Activated CD4-positive, alpha-beta T cell treated with anti-CD3 and anti-CD28 coated beads for 36 hours (primary cell): ENCODE measurements at places on chromosomes 3 and 15. TPM values are rescaled to one million over a fixed set of nuclear protein-coding genes. Genes with fewer than 3 reads are reported as not detected.

GRCh38 chr15:91469632-91470567 lies 369.8 kb downstream of the SV2B start:
- H3K27ac ChIP-seq, result peak overlapping the region; percentile 89
- H3K4me3 ChIP-seq, result peak overlapping the region; percentile 43
- H3K36me3 ChIP-seq, result no peaks in the 10 kb centered on the region
- DNase-seq, result peak; percentile 77
- H3K27me3 ChIP-seq, result peaks cover 3% of the 10 kb centered on the region

GRCh38 chr15:37931868-37932267 lies 2.6 kb upstream of the TMCO5A start:
- H3K27ac ChIP-seq, result no peak overlapping the region
- DNase-seq, result no peak
- no peak overlapping the region for H3K4me3 ChIP-seq
- H3K36me3 ChIP-seq, result no peaks in the 10 kb centered on the region
- no peaks in the 10 kb centered on the region for H3K4me1 ChIP-seq
- peaks cover 3% of the 10 kb centered on the region for H3K27me3 ChIP-seq

DNA sequence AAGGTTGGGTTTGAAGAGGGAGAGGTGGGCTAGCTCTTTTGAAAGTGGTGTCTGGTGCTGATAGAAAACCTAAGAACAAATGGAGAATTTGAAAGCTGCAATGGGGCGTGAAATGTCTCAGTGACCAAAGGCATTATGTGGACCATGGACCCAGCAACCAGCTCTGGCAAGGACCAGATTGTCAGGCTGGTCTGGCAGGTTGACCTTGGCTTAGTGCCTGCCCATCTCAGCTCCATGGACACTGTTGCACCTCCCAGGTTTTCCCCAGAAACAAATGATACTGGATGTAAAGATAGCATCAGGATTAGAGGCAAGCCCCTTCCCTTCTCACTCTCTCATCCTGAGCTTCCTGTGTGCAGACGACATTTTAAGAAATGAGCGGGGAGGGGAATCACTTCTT lies 302.9 kb upstream of the LRRFIP2 start:
- H3K4me3 ChIP-seq, result no peak overlapping the region
- DNase-seq, result no peak
- peaks cover 22% of the 10 kb centered on the region for H3K27me3 ChIP-seq

GRCh38 chr3:190120269-190121060 lies at the start of gene P3H2:
Gene P3H2, minus strand, starts transcription at chr3:190120897. Its CDS starts 166 bp downstream, at chr3:190120731.
- H3K4me3 ChIP-seq, result peak within 1 kb of the TSS; percentile 43
- peak; percentile 59 for DNase-seq
- H3K4me1 ChIP-seq, result peaks cover 5% of the 10 kb centered on the region
- H3K36me3 ChIP-seq, result no peaks in the 10 kb centered on the region
- H3K27me3 ChIP-seq, result peaks cover 52% of the 10 kb centered on the region

DNA sequence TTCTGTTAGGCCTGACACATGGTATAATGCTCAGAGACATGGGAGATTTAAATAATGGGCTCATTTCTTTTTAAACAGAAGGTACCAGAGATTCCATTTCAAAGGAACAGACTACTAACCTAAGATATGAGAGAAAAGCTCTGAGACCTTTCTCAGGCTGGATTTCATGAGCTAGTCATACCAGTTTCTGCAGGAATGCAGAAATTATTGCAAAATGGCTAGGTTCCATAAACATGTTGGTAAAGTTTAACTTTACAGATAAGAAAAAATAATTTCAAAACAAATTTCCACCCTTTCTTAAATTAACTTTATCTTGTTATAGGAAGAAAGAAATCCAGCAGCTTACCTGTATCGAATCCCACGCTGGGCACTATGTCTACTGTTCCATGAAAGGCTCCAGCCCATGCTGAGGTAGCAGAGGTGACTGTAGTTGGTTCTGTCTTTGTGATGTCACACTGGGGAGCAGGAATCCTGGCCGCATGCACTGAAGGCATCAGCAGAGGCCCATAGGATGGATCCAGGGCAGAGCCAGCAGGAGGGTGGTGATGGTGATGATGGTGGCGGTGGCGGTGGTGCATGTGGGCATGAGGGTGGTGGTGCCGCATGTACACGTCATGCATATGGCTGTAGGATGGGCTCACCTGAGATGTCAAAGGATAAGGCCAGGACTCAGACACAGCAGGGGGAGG lies 22.6 kb downstream of the VGLL3 start:
- H3K36me3 ChIP-seq, result no peaks in the 10 kb centered on the region
- DNase-seq, result no peak
- H3K4me1 ChIP-seq, result no peaks in the 10 kb centered on the region
- no peak overlapping the region for H3K4me3 ChIP-seq
- H3K27me3 ChIP-seq, result no peaks in the 10 kb centered on the region

- no peaks in the 10 kb centered on the region for H3K4me1 ChIP-seq
- H3K27ac ChIP-seq, result no peak overlapping the region
Measured at GRCh38 chr3:128362026-128362965, 104.4 kb downstream of the DNAJB8 start.

- peak; percentile 74 for DNase-seq
- H3K36me3 ChIP-seq, result peaks cover 4% of the 10 kb centered on the region
- no peak overlapping the region for H3K27ac ChIP-seq
Measured at GRCh38 chr3:67790043-67790442, 135.6 kb upstream of the SUCLG2 start.

DNA sequence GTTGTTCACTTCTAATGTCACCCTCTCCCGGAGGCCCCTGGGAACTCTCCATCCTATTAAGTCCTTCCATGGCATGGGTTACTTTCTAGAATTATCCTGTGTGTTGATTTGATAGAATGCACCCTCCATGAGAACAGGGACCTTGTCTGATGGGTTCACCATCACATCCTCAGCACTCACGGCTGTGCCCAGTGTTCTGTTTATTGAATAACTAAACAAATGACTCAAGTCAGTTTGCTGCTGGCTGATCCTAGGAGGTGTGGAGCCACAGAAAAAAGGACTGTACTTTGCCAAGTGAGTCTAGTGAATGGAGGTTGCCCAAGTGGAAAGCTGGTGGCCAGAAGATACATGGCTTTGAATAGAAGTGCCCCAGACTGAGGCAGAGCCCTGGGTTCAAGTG lies 48.5 kb upstream of the RAB6B start:
- no peaks in the 10 kb centered on the region for H3K36me3 ChIP-seq
- peaks cover 4% of the 10 kb centered on the region for H3K27me3 ChIP-seq
- no peak overlapping the region for H3K27ac ChIP-seq
- peaks cover 13% of the 10 kb centered on the region for H3K4me1 ChIP-seq

- H3K27ac ChIP-seq, result no peak overlapping the region
- H3K4me1 ChIP-seq, result no peaks in the 10 kb centered on the region
- no peaks in the 10 kb centered on the region for H3K27me3 ChIP-seq
- H3K36me3 ChIP-seq, result no peaks in the 10 kb centered on the region
Measured at GRCh38 chr3:1195947-1196346, 103.1 kb downstream of the CNTN6 start.

- H3K36me3 ChIP-seq, result no peaks in the 10 kb centered on the region
- H3K4me1 ChIP-seq, result peaks cover 13% of the 10 kb centered on the region
- H3K4me3 ChIP-seq, result no peak overlapping the region
- no peak overlapping the region for H3K27ac ChIP-seq
- no peak for DNase-seq
Measured at GRCh38 chr3:190381441-190381840, 6.5 kb upstream of the CLDN16 start.

DNA sequence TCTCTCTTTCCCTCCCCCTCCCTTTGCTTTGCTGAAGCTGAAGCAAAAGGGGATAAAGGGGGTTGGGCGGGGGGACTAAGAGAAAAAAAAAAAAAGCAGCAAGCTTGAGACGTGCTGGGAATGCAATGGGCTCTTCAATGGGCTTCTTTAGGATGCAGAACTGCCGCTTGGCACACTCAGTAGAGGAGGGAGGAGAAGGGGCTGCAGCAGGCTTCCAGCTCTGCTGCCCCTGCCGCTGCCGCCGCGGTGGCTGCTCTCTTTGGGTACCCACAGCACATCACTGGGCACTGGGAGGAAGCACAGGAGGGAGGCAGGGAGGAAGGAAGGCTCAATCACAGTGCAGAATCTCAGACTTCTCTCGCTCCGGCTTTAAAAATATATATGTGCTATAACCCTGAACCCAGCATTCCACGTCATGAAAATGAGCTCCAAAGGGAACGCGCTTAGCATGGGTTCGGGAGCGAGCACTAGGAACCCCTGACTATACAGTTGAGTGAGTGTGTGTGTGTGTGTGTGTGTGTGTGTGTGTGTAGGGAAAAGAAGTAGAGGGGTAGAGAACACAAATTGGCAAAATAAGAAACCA lies 3.5 kb downstream of the SLITRK3 start:
- H3K4me1 ChIP-seq, result peaks cover 21% of the 10 kb centered on the region
- peaks cover 60% of the 10 kb centered on the region for H3K27me3 ChIP-seq
- no peaks in the 10 kb centered on the region for H3K36me3 ChIP-seq
- H3K4me3 ChIP-seq, result no peak overlapping the region

GRCh38 chr3:128040041-128040440 lies 12.2 kb upstream of the SEC61A1 start:
- H3K4me1 ChIP-seq, result no peaks in the 10 kb centered on the region
- no peak overlapping the region for H3K27ac ChIP-seq
- H3K27me3 ChIP-seq, result peaks cover 2% of the 10 kb centered on the region
- H3K4me3 ChIP-seq, result no peak overlapping the region
- H3K36me3 ChIP-seq, result no peaks in the 10 kb centered on the region

GRCh38 chr3:39186692-39187151 lies 5.7 kb downstream of the XIRP1 start:
- no peaks in the 10 kb centered on the region for H3K36me3 ChIP-seq
- peaks cover 11% of the 10 kb centered on the region for H3K4me1 ChIP-seq
- no peak overlapping the region for H3K27ac ChIP-seq
- DNase-seq, result no peak

GRCh38 chr15:68614286-68615035 lies 35.7 kb downstream of the CORO2B start:
- DNase-seq, result no peak
- H3K4me3 ChIP-seq, result no peak overlapping the region

- peaks cover 9% of the 10 kb centered on the region for H3K4me1 ChIP-seq
- no peaks in the 10 kb centered on the region for H3K36me3 ChIP-seq
- no peak overlapping the region for H3K4me3 ChIP-seq
- H3K27me3 ChIP-seq, result no peaks in the 10 kb centered on the region
- H3K27ac ChIP-seq, result no peak overlapping the region
- DNase-seq, result no peak
Measured at GRCh38 chr15:52710708-52711389, 31.7 kb upstream of the ATOSA start.

DNA sequence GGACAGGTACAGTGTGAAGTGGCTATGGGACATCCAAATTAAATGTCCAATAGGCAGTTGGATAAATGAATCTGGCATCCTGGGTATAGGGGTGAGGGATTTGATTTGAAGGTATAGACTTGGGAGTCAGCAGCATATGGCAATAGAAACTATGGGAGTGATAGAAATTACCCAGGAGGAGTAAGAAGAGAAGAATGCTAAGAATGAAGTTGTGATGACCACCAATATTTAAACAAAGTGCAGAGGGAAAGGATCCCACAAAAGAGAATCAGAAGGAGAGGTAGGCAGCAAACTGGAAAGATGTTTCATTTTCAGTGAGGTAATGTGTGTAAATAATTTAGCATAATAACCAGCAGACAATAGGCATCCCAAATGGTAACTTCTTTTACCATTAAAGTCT lies 13.8 kb upstream of the MSL2 start:
- no peak overlapping the region for H3K4me3 ChIP-seq
- H3K4me1 ChIP-seq, result no peaks in the 10 kb centered on the region
- H3K27ac ChIP-seq, result no peak overlapping the region
- no peak for DNase-seq
- H3K27me3 ChIP-seq, result peaks cover 10% of the 10 kb centered on the region

DNA sequence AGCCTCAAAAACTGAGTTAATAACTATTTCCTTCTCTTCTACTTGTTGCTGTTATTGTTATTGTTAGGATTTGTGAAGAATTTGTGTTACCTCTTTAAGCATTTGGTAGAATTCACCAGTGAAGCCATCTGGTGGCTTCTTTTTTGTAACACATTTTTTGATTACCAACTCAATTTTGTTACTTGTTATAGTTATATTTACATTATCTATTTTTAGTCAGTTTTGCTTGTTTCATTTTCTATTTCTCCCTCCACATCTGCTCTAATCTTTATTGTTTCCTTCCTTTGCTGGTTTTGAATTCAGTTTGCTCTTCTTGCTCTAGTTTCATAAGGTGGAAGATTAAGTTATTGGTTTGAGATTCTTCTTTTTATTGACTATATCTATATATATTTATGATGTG lies 3.7 kb upstream of the SLC9C1 start:
- H3K4me1 ChIP-seq, result peaks cover 22% of the 10 kb centered on the region
- no peaks in the 10 kb centered on the region for H3K27me3 ChIP-seq
- no peak for DNase-seq
- H3K4me3 ChIP-seq, result peak overlapping the region; percentile 1
- H3K36me3 ChIP-seq, result no peaks in the 10 kb centered on the region
- H3K27ac ChIP-seq, result peak overlapping the region; percentile 10

GRCh38 chr3:197752107-197752506 lies 2.4 kb downstream of the FYTTD1 start:
- DNase-seq, result peak; percentile 53
- H3K4me3 ChIP-seq, result peak overlapping the region; percentile 73
- H3K27me3 ChIP-seq, result no peaks in the 10 kb centered on the region
- H3K4me1 ChIP-seq, result peaks cover 48% of the 10 kb centered on the region

- H3K27ac ChIP-seq, result peak overlapping the region; percentile 48
- H3K4me3 ChIP-seq, result no peak overlapping the region
- H3K27me3 ChIP-seq, result no peaks in the 10 kb centered on the region
Measured at GRCh38 chr3:170040418-170040817, 2.6 kb downstream of the GPR160 start.

The RNF7 gene
- 67.2 TPM for total RNA-seq

The WDR76 gene
- total RNA-seq, result 75.4 TPM

The CLSTN2 gene
- total RNA-seq, result not detected

The SNRPN gene
- 62.2 TPM for total RNA-seq
